ENCODE measurements at places on chromosomes 6 and 20. TPM values are rescaled to one million over a fixed set of nuclear protein-coding genes. Genes with fewer than 3 reads are reported as not detected.

Gene TMEM74B
- 0.25 TPM for total RNA-seq

Gene PXDC1
- total RNA-seq, result 104 TPM

Gene SNHG17
- 13.7 TPM for total RNA-seq

Gene BTN1A1
- not detected for total RNA-seq

Gene POU5F1
- total RNA-seq, result 0.19 TPM

Gene TMEM244
- total RNA-seq, result not detected

Gene IL20RA
- total RNA-seq, result 1.0 TPM

Gene HACE1
- total RNA-seq, result 18.9 TPM

Gene FRMD1
- total RNA-seq, result not detected

Gene SLC12A5
- 0.81 TPM for total RNA-seq

Gene ID4
- total RNA-seq, result 0.19 TPM

Gene PLTP
- 3.4 TPM for total RNA-seq

Gene CST4
- total RNA-seq, result not detected

Gene PTCRA
- not detected for total RNA-seq

Gene TRMT6
- 6.7 TPM for total RNA-seq

Gene CDSN
- total RNA-seq, result not detected

Gene ZKSCAN8
- 7.1 TPM for total RNA-seq

Gene TRIM10
- total RNA-seq, result not detected

Gene SNAI1
- total RNA-seq, result 1.4 TPM

Gene DXO
- 11.4 TPM for total RNA-seq

Data from bladder microvascular endothelial cell (primary cell).